ENCODE measurements at places on chromosomes 7 and 10. TPM values are rescaled to one million over a fixed set of nuclear protein-coding genes. Genes with fewer than 3 reads are reported as not detected.

VWDE gene
- 1.4 TPM for polyA plus RNA-seq

FOXP2 gene
- polyA plus RNA-seq: 1.4 TPM

TSPAN14 gene
- 13.1 TPM for polyA plus RNA-seq

CTTNBP2 gene
- polyA plus RNA-seq: 1.5 TPM

CALHM3 gene
- polyA plus RNA-seq: not detected

SPDYE3 gene
- polyA plus RNA-seq: 0.16 TPM

PAOX gene
- polyA plus RNA-seq: 1.0 TPM

PGAM2 gene
- polyA plus RNA-seq: 20.4 TPM

NKX2-3 gene
- polyA plus RNA-seq: 0.03 TPM

SEMA3D gene
- polyA plus RNA-seq: 1.5 TPM

UBTD1 gene
- 20.6 TPM for polyA plus RNA-seq

RELN gene
- 0.88 TPM for polyA plus RNA-seq

CAMK1D gene
- 3.9 TPM for polyA plus RNA-seq

SLC29A3 gene
- polyA plus RNA-seq: 4.0 TPM

KIAA1217 gene
- polyA plus RNA-seq: 20.8 TPM

EBF3 gene
- polyA plus RNA-seq: 0.31 TPM

MCM10 gene
- polyA plus RNA-seq: 0.20 TPM

SLC13A4 gene
- polyA plus RNA-seq: not detected

SPOCK2 gene
- 23.6 TPM for polyA plus RNA-seq

CPN1 gene
- polyA plus RNA-seq: not detected

WNT16 gene
- polyA plus RNA-seq: 0.07 TPM

EBLN1 gene
- polyA plus RNA-seq: not detected

SMKR1 gene
- polyA plus RNA-seq: 0.72 TPM

NEUROD6 gene
- not detected for polyA plus RNA-seq

TACR2 gene
- 0.33 TPM for polyA plus RNA-seq

COL1A2 gene
- polyA plus RNA-seq: 168 TPM

MRLN gene
- polyA plus RNA-seq: 2.0 TPM

TMEM184A gene
- polyA plus RNA-seq: not detected

FAM180A gene
- polyA plus RNA-seq: 1.6 TPM

CFAP70 gene
- 4.2 TPM for polyA plus RNA-seq

SLC13A1 gene
- not detected for polyA plus RNA-seq

RAMP3 gene
- polyA plus RNA-seq: 33.2 TPM

CALCR gene
- polyA plus RNA-seq: not detected

LIPN gene
- polyA plus RNA-seq: not detected

TRPV5 gene
- polyA plus RNA-seq: not detected

ANKRD61 gene
- polyA plus RNA-seq: not detected

STYXL1 gene
- polyA plus RNA-seq: 82.0 TPM

RNF32 gene
- 0.80 TPM for polyA plus RNA-seq
